GOT3 (cell line): ENCODE measurements at places on chromosomes 6 and 20.

GRCh38 chr6:36724514-36725390 lies 27.1 kb downstream of the RAB44 start:
- DNase-seq = no peak

DNA sequence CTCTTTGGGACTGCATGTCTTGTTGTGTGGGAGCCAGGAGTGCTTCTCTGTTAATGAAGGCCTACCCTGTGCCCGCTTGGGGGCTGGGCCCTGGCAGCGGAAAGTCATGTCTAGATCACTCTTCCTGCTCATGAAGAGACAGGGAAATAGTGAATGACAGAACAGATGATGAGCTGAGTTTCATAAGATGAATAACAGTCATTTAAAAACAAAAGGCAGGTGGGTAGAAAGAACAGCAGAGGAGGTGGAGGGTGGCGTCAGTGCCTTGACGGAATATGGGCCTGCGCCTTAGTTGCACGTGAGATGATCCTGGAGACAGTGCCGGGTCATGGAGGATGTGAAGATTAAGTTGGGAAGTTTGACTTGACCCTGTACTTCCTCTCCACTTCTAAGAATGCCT lies 85.5 kb downstream of the ARID1B start:
- no peak for DNase-seq

DNA sequence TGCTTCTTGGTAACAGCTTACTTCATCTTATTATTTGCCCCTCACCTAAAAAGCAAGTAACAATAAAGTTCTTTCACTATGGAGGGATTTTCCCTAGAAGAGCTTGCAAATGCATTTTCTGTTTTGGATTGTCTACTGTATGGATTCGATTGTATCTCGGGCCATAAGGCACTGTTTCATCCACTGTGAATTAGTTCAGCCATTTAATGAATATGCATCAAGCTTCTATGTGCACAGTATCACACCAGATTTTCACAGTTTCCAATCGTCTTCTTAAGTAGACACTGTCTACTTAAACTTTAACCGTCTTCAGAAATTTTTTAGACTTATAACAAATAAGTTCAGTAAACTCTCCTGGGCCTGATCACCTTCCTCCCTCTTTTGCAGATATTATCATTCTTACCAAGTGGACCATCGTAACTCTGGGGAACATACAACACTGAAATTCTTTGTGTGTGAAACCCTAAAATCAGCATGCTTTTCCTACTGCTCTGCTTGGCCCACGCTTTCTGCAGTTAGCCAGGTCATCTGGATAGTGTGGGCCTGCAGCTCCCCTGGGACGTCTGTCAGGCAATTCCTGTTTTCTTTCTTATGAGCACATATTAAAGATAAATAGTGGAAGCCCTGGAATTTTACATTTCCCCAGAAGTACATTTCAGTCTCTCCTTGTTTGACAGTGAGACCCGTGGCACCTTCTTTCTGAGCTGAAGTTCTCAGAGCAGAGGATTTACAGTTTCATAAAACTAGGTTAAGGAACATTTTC lies 136.5 kb upstream of the PDE10A start:
- DNase-seq = peak; percentile 25

DNA sequence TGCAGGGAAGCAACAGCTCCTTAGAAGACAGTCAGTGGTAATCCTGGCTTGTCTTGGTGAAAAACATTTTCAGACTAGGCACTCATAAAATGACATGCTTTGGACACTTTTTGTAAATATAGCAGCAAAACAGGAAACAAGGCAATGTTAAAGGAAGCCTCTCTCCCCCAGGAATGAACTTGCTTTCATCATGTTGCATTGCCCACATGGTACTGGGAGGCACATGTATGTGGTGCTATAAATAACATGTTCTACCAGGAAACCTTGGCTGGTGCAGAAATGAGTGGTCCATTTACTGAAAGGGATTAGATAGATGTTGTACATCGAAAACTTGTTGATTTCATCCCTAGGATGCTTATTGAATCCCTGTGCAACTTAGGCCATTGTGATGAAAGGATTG lies 121.4 kb upstream of the RREB1 start:
- no peak for DNase-seq

DNA sequence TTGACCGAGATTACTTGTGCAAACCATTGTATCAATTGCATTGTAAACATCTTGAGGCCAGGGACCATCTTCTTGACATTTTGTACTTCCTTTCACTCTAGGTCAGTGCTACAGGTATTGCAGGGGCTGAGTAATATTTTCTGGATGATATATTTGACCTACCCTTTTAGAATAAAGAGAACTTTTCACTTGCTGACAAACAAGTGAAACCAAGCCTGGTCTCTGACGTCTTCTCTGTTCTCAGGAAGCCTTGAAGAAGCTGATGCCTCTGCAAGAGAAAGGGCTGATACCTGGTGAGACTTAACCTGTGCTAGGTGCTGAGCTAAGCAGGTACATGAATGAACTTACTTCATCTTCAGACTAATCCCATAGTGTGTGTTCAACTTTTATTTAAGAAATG lies 60.5 kb upstream of the GGTLC1 start:
- DNase-seq = no peak

GRCh38 chr20:577167-577791 lies 32.8 kb downstream of the TCF15 start:
- DNase-seq = no peak

GRCh38 chr6:72739368-72739779 lies 117.5 kb downstream of the KCNQ5 start:
- DNase-seq = no peak

- DNase-seq = no peak
Measured at GRCh38 chr6:132128424-132128823, 177.3 kb upstream of the CCN2 start.

- DNase-seq = no peak
Measured at GRCh38 chr6:71656121-71656520, 230.2 kb upstream of the RIMS1 start.

GRCh38 chr6:127520066-127520465 lies 931 bp upstream of the MTCL3 start:
- DNase-seq = no peak

- no peak for DNase-seq
Measured at GRCh38 chr6:2917065-2917464, 14.0 kb upstream of the SERPINB9 start.

DNA sequence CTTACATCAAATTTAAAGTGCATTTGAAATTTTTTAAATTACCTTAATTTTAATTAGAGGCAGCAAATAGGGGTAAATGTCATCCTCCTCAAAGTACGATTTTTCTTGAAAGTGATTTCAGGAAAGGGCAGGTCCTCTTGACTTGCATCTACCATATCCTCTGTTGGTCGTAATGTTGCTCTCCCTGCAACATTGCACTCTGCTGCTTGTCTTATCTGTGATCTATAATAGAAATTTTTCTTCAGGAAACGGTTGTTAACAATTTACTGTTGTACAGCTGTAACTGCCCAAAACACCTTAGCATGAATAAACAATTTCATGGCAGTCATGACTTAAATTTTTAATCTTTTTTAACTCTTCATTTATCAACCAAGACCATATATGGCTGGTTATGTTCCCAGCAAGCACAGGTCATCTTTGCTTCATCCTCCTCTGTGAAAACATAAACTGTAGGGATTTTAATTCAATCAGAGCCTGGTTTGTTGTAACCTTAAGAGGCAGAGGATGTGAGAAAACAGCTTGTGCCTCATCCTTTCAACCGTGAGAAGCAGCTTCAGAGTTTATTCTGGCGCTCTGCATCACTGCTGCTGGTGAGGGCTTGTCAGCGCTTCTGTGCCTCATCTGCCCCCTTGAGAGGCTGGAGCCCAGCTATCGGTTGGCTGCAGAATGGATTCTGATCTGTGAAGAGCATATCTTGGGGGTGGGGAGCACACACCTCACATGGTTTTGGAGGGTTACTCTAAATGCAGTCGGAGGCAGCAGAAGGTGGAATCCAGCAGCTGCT lies 56.0 kb downstream of the CTNNBL1 start:
- no peak for DNase-seq

DNA sequence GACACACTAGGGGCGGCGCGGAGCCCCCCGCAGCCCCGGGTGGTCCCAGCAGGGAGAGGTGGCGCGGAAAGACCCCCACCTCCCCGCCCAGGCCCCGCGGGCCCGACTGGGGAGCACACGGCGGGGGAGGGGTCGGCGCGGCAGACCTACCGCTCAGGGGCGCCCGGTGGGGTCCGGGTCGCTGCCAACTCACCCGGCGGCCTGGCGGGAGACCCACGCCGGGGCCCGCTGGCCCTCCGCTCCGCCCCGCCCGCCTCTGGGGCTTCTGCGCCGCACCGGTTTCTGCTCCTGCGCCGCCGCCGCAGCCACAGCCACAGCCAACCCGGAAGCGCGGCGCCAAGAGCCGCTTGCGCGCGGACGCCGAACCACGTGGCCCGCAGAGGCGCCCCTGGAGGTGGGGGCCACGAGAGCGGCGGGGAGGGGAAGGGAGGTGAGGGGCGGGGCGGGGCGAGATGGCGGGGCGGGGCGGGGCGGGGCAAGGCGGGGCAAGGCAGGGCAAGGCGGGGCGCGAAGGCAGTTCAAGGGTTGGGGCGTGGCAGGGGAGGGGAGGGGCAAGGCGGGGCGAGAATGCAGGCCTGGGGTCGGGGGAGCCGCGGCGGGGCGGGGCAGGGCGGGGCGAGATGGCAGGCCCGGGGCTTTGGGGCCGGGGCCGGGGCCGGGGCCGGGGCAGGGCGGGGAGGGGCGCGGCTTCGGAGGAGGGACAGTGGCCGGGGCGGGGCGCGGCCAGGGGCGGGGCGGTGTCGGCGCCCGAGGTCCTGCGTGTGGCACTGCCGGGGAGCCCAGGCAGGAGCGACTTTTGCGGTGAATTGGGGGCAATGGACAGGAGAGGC lies at the start of gene ZBTB24:
TSS of gene ZBTB24 (minus strand) at position 315 of the 830 bp plus-strand sequence. CDS start 1,193 bp downstream, outside the sequence.
- peak; percentile 65 for DNase-seq

- DNase-seq = no peak
Measured at GRCh38 chr6:35096129-35096862, 44.8 kb downstream of the TCP11 start.
